ENCODE measurements at places on chromosomes 4 and X.

DNA sequence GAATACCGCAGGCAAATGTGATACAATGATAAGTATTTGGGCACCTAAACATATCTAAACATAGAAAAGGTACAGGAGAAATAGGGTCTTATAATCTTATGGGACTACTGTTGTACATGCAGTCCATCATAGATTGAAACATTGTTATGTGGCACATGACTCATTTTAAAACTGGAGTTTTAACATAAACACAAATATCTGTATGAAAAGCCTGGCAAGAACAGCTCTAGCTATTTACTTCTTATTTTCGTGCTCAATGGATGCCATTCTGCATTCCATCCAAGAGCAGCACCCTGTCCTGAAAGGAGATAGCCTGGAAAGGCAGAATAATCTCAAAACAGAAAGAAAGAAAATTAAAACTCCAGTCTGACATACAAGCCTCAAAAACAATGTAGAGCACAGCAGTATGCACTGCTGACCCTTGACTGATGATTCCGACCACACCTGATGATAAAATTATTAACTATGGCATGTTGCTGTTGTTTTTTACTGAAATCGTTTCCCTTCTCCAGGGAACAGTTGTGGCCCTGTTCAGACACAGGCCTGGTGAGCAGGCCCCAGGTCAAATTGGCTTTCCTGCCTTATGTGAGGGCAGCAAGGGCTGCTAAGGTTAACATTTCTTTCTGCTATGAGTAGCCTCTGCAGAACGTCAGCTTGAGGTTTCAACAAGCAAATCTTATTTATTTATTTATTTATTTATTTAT lies 152.7 kb downstream of the APBB2 start:
- peaks cover 21% of the 10 kb centered on the region for H3K4me1 ChIP-seq
- peaks cover 4% of the 10 kb centered on the region for H3K36me3 ChIP-seq
- DNase-seq: no peak
- peak overlapping the region; percentile 73 for H3K27ac ChIP-seq
- H3K27me3 ChIP-seq: no peaks in the 10 kb centered on the region

DNA sequence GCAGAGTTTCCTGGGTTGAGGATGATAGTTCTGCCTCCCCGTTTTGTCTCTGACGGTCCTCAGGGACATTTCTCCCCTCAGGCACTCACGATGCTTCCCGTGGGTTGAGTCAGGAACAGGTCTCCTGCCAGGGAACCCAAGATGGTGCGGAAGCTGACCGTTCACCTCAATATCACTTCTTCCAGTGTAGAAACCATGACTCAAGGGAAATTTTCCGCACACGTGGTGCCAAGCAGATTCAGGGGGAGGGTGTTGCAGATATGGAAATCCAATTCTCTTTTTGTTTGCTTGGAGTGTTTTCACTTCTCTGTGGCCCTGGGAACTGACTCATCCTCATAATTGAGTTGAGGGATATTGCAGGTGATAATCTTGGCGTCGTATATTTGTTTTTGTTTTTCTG lies 46.7 kb downstream of the CXorf49B start:
- H3K27ac ChIP-seq: no peak overlapping the region
- H3K27me3 ChIP-seq: peaks cover 16% of the 10 kb centered on the region
- no peak overlapping the region for H3K4me3 ChIP-seq
- no peak for DNase-seq
- H3K4me1 ChIP-seq: no peaks in the 10 kb centered on the region

DNA sequence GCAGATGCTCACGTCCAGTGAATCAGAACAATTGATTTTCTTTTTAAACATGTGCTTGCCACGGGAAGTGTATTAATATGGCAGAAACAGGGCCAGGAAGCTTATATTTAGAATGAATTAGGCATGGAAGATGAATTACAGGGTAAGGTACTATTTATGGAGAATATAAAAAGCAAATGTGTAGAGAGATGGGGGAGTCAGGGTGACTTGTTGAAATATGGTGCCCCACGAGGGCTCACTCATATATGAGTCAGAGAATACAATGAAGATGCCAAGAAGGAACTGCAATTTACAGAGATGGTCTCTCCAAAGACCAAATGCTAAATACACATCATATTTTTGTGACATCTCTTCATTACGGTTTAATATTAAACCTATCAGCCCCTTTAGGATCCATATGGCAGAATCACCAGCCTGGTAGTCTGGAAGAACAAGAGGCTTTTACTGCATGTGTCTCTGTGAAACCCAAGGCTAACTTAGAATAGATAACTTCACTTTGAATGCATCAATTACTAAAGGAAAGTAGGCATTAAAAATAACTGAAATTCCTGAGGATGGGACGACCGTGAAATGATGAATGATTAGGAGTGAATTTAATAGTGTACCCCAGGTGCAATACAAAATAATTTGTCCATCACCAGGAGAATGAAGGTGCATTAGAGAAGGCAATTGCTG lies 385.3 kb downstream of the ARHGAP24 start:
- H3K4me1 ChIP-seq: no peaks in the 10 kb centered on the region
- H3K27me3 ChIP-seq: no peaks in the 10 kb centered on the region
- no peak overlapping the region for H3K27ac ChIP-seq

DNA sequence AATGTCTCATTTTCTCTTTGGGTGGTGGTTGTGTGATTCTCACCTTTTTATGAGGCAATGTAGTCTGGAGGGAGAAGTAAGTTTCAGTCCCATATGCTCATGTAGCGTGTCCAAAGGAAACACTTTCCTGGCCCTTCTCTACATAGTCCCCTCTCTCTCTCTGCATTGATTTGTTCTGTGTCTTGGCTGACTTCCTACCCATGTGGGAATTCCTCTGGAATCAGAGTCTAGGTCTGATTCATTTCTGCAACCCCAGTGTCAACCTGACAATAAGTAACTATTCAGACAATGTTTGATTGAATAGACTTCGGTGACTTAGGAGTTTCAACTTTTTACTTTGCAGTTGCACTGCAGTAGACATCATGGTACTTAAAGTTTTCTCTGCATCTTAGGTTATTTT lies 2.7 kb upstream of the ALAS2 start:
- H3K4me3 ChIP-seq: no peak overlapping the region
- H3K27ac ChIP-seq: no peak overlapping the region
- H3K27me3 ChIP-seq: no peaks in the 10 kb centered on the region

DNA sequence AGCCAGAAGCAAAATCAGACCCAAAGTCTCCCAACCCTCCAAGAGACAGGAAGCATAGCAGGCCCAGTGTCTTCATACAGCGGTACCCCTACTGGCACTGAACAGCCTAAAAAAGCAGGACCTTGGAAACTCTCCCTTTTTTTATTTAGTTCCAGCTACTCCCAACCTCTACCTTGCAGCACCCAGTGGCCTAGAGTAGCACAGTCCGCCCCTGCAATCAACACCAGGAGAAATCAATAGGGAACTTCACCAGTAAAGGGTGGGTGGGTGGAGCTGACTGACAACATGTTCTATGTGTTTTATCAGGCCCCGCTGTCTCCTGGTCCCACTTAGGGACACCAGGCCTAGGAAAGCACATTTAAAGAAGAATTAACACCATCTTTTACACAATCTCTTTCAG lies 378.5 kb upstream of the CT83 start:
- H3K4me1 ChIP-seq: peaks cover 3% of the 10 kb centered on the region
- no peak for DNase-seq
- H3K27ac ChIP-seq: no peak overlapping the region
- no peak overlapping the region for H3K4me3 ChIP-seq
- no peaks in the 10 kb centered on the region for H3K36me3 ChIP-seq

GRCh38 chr4:78749972-78750727 lies 26.0 kb upstream of the BMP2K start:
- no peak for DNase-seq
- no peaks in the 10 kb centered on the region for H3K27me3 ChIP-seq
- H3K27ac ChIP-seq: no peak overlapping the region
- H3K36me3 ChIP-seq: no peaks in the 10 kb centered on the region
- H3K4me1 ChIP-seq: peaks cover 6% of the 10 kb centered on the region

DNA sequence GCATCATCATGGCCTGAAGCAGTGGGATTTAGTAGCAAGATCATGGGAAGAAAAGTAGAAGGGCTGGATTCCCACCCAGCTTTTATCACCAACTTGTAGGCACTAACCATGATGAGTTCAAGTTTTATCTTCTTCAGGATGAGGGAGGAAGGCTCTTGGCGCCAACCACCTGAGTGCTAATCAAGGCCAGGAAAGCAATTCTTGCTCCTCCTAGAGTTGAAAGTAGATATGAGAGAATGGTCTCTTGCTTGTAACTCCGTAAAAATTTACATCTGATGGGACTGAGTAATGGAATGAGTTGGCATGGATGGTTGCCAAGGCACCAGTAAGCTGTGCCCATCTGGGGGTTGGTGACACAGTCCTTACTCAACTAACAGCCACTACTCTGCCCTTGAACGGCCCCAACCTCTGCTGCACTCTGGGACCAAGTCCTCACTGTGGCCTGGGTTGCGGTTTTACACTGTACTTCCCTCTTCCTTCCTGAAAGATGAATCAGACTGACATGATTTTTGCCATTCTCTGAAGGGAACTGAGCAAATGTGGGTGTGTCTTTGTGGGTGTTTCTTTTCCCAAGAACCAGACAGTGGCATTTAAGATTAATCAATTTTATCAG lies 39.4 kb upstream of the NDP start:
- no peak for DNase-seq
- H3K4me1 ChIP-seq: no peaks in the 10 kb centered on the region
- H3K27me3 ChIP-seq: no peaks in the 10 kb centered on the region
- H3K27ac ChIP-seq: no peak overlapping the region
- H3K36me3 ChIP-seq: no peaks in the 10 kb centered on the region
- no peak overlapping the region for H3K4me3 ChIP-seq

DNA sequence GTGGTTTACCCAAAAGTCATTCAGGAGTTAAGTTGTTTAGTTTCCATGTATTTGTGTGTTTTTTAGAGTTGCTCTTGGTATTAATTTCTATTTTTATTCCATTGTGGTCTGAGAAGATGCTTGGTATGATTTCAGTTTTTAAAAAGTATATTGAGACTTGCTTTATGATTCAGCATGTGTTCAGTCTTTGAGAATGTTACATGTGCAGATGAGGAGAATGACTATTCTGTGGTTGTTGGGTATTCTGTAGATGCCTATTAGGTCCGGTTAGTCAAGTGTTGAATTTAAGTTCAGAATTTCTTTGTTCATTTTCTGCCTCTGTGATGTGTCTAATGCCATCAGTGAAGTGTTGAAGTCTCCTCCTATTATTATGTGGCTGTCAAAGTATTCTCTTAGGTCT lies 249.4 kb downstream of the ARHGAP10 start:
- H3K4me3 ChIP-seq: no peak overlapping the region
- H3K27ac ChIP-seq: no peak overlapping the region
- DNase-seq: no peak
- no peaks in the 10 kb centered on the region for H3K4me1 ChIP-seq
- no peaks in the 10 kb centered on the region for H3K27me3 ChIP-seq

- no peak for DNase-seq
- H3K36me3 ChIP-seq: no peaks in the 10 kb centered on the region
- peaks cover 25% of the 10 kb centered on the region for H3K27me3 ChIP-seq
- H3K27ac ChIP-seq: no peak overlapping the region
- no peaks in the 10 kb centered on the region for H3K4me1 ChIP-seq
Measured at GRCh38 chrX:137195991-137196390, 162.2 kb upstream of the GPR101 start.

GRCh38 chr4:7976025-7976424 lies 36.4 kb upstream of the AFAP1 start:
- H3K36me3 ChIP-seq: no peaks in the 10 kb centered on the region
- DNase-seq: no peak
- no peaks in the 10 kb centered on the region for H3K27me3 ChIP-seq
- peaks cover 49% of the 10 kb centered on the region for H3K4me1 ChIP-seq
- no peak overlapping the region for H3K4me3 ChIP-seq

DNA sequence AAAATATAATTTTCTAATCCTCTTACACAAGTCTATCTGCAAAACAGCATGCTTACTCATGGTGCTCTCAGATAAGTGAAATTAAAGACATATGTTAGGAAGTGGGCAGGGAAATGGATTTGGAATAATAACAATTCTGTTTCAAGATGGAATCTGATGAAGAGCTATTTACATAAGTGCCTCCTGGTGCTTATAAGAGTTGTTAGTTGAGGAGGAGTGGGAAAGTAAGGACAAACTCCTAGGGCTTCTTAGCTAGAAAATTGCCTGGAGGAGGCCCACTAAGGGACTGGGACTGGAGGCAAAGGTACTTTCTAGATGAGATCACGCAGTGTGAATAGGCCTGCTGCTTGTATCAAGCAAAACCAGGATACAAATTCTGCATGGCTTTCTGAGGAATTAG lies 939.8 kb downstream of the GLUD2 start:
- DNase-seq: no peak
- H3K27me3 ChIP-seq: no peaks in the 10 kb centered on the region
- no peak overlapping the region for H3K27ac ChIP-seq
- H3K4me3 ChIP-seq: no peak overlapping the region

GRCh38 chr4:152528060-152528459 lies 7.8 kb downstream of the FBXW7 start:
- H3K4me3 ChIP-seq: no peak overlapping the region
- H3K36me3 ChIP-seq: no peaks in the 10 kb centered on the region
- no peaks in the 10 kb centered on the region for H3K27me3 ChIP-seq
- H3K27ac ChIP-seq: no peak overlapping the region
- peaks cover 4% of the 10 kb centered on the region for H3K4me1 ChIP-seq

- no peaks in the 10 kb centered on the region for H3K36me3 ChIP-seq
- no peak overlapping the region for H3K4me3 ChIP-seq
- no peaks in the 10 kb centered on the region for H3K4me1 ChIP-seq
Measured at GRCh38 chrX:132576939-132577338, 88.1 kb upstream of the MBNL3 start.

DNA sequence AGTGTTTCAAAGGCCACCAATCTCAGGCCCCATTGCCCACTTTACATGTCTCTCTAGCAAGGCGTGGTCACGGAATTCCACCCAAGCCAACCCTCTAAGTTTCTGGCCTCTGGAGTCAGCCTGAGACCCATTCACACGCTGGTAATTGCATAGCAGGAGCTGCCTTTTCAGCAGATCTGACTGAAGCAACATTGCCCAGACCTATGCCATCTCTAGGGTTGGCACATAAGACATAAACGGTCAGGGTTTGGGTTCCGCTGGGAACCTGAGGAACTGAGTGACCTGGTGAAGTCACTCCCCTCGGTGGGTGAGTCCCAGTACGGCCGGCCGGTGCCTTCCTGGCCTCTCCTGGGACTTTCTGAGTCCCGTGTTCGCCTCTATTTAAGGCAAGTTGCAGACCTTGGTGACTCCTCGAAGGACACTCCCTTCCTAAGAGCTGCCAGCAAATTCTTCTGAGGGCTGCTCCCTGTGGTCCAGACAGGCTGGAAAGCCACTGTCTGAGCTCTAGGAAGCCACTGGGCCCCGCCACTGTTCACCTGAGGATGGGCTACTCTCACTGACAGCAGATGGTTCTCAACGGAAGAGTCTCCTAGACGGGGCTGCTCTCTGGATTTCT lies 15.9 kb downstream of the CTAG1A start:
- H3K4me3 ChIP-seq: no peak overlapping the region
- peaks cover 8% of the 10 kb centered on the region for H3K4me1 ChIP-seq
- peaks cover 17% of the 10 kb centered on the region for H3K27me3 ChIP-seq
- no peak overlapping the region for H3K27ac ChIP-seq
- no peaks in the 10 kb centered on the region for H3K36me3 ChIP-seq

GRCh38 chr4:1864076-1865008 lies 6.9 kb upstream of the NSD2 start:
- no peaks in the 10 kb centered on the region for H3K36me3 ChIP-seq
- no peak for DNase-seq
- H3K27me3 ChIP-seq: peaks cover 20% of the 10 kb centered on the region
- no peak overlapping the region for H3K27ac ChIP-seq
- H3K4me3 ChIP-seq: no peak overlapping the region
